PC-9 (cell line): ENCODE measurements at places on chromosomes 12 and 14.

GRCh38 chr12:8866429-8866828 is 44.0 kb downstream of the A2ML1 start:
- no peak for DNase-seq

- DNase-seq = no peak
Measured at GRCh38 chr12:122968104-122968503, 1.8 kb upstream of the ABCB9 start.

DNA sequence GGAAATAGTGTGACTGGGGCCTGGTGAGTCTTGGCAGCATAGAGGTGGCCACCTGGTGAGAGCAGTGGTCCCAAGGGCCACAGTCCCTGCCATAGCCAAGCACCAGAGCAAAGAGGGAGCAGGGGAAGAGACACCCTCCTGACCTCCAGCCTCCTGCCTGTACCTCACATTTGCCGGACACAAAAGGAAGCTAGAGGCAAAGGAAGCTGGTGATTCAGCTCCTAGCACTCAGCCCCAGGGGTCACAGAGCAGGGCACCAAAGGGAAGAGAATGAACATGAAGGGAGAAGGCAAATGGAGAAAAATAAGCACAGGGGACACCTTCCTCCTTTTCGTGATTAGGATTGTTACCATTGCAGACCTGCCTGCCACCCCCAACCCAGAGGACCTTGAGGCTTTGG is 216.8 kb downstream of the ZFP36L1 start:
- peak; percentile 77 for DNase-seq

GRCh38 chr14:92651106-92651757 is 97.2 kb downstream of the LGMN start:
- no peak for DNase-seq

DNA sequence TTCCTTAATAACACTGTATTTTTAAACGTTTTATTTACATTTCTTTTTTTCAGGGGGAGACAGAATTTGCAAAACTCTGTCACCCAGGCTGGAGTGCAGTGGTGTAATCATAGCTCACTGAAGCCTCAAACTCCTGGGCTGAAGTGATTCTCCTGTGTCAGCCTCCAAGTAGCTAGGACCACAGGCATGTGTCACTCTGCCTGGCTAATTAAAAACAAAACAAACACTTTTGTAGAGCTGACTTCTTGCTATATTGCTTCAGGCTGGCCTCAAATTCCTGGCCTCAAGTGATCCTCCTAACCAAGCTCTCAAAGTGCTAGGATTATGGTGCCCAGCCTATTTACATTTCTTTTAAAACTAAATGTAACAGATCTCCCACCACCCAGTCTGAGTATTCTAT is 12.7 kb downstream of the CPSF6 start:
- DNase-seq = no peak

DNA sequence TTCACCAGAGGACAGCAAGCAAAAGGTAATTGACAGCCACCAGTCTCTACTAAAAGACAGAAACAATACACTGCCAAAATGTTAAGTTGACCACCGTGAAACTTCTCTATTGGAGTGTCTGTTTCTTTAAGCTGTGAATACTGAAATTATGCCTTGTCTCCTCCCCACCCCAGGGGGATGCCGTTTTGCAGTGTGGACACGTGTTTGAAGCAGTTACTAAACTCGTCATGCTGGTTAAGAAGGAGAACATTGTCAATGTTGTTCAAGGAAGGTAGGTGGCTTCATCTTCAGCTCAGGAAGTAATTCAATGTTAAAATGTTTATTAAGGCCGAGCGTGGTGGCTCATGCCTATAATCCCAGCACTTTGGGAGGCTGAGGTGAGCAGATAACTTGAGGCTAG is 32.8 kb downstream of the KCTD10 start:
- no peak for DNase-seq

DNA sequence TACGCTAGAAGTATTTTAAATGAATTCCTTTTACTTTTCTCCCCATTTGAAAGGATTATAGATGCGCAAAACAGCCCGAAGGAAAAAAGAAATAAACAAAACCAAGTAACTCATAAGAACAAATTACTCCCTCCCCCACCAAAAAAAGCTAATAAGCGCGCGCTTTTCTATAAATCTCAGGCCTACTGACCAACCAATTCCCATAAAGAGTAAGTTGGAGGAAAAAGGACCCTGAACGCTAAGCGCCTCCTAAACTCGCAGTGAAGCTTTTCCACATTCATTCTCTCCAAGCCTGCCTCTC is 588 bp downstream of the MBIP start:
- DNase-seq = no peak

DNA sequence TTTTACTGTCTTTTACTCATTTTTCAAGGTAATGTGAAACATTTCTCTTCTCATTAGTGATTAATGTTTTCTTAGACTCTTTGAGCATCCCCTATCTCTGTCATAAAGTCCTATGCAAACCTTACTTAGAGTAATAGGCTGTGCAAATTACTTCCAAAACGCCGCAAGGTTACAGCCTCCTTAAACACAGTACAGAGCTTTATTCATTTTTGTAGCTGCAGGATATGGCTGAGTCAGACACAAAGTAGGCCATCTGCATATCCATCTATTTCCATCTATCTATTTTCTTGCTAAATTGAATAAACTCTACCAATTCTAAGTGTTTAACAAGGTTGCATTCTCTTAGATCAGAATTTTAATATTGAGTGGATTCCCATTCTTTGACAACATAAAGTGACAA is 335.6 kb upstream of the SLC16A7 start:
- no peak for DNase-seq

DNA sequence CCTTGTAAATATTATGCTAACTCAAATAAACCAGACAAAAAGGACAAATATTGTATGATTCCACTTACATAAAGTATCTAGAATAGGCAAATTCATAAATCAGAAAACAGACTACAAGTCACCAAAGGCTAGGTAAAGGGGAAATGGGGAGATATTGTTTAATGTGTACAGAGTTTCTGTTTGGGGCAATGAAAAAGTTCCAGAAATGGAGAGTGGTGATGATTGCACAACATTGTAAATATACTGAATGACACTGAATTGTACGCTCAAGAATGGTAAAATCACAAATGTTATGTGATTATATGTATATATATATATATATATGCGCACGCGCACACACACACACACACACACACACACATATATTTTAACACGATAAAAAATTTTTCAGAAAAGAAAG is 182.5 kb downstream of the SLC2A13 start:
- DNase-seq = no peak

- no peak for DNase-seq
Measured at GRCh38 chr12:132269271-132269968, 60.0 kb downstream of the GALNT9 start.

DNA sequence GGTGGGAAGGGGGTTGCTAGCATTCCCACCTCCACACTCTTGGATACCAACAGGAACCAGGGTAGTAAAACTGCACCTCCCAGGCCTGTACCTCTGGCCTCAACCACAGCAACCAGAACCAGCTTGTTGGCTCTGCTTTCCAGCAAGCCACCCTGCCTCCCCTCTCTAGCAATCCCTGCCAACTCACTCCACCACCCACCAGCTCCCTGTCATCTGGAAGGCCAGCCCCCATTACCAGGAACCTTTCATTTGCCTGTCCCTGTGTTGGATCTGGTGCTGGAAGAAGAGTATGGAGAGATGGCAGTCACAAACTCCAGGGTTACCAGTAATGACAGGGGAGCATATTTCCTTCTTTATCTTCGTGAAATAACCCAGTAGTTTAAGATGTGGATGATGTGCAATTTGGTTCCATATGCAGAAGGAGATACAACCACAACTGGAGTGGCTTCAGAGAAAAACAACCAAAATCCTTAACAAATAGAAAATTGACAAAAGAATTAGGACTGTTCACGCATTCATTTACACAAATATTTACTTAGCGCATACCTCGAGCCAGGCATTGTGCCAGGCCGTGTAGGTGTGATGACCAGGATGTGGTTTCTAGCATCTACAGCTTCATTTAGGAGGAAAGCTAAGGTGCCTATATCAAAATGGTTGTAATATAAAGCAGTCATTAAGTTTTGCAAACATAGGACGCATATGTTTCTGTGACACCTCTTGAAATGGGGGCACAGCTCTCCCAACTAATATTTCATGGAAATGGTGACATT is 3.4 kb downstream of the B4GALNT3 start:
- DNase-seq = peak; percentile 86
